Tibial nerve (tissue), 4 donors: ENCODE measurements at places on chromosomes 2 and 18. TPM values are rescaled to one million over a fixed set of nuclear protein-coding genes. Genes with fewer than 3 reads are reported as not detected.

Gene CNGA3
- total RNA-seq: 0.30 TPM

Gene PLA2R1
- 17.8 TPM for total RNA-seq

Gene SNRNP27
- total RNA-seq: 128 TPM

Gene FOXD4L1
- 1.3 TPM for total RNA-seq

Gene ANO7
- total RNA-seq: 0.44 TPM

Gene SERPINB8
- total RNA-seq: 10.9 TPM

Gene BUB1
- total RNA-seq: 0.44 TPM

Gene HOXD8
- total RNA-seq: 18.2 TPM

Gene FBXO15
- 1.5 TPM for total RNA-seq

Gene PLCL1
- 7.8 TPM for total RNA-seq

Gene PLGLB2
- total RNA-seq: 0.39 TPM

Gene USP37
- 22.5 TPM for total RNA-seq

Gene TSGA10
- total RNA-seq: 11.3 TPM

Gene CPO
- total RNA-seq: 2.2 TPM

Gene ACKR3
- total RNA-seq: 88.7 TPM

Gene ASAP2
- total RNA-seq: 33.7 TPM

Gene OR6B2
- 2.7 TPM for total RNA-seq

Gene SAG
- total RNA-seq: not detected

Gene MOCOS
- total RNA-seq: 6.9 TPM

Gene CDH7
- total RNA-seq: 22.0 TPM

Gene RNF138
- 7.8 TPM for total RNA-seq

Gene CHRNA1
- not detected for total RNA-seq

Gene TNP1
- total RNA-seq: not detected

Gene LHCGR
- total RNA-seq: 0.63 TPM

Gene TMEM214
- 57.5 TPM for total RNA-seq

Gene PLEKHM3
- 22.0 TPM for total RNA-seq

Gene EFR3B
- total RNA-seq: 5.9 TPM

Gene CMPK2
- 4.5 TPM for total RNA-seq

Gene ICA1L
- 12.3 TPM for total RNA-seq

Gene BOK
- total RNA-seq: 81.6 TPM

Gene ADAM17
- 30.6 TPM for total RNA-seq

Gene RAPH1
- total RNA-seq: 44.8 TPM

Gene NT5C1B
- total RNA-seq: not detected

Gene ALPP
- total RNA-seq: not detected
